ENCODE measurements at places on chromosomes 1 and 21.
A peak's percentile ranks its signal among the peaks of the same experiment; 100 is the strongest.

GRCh38 chr1:232486454-232487207 is 143.3 kb downstream of the SIPA1L2 start:
- DNase-seq = no peak

GRCh38 chr1:152946248-152946647 is 758 bp upstream of the SPRR5 start:
- DNase-seq = no peak

- DNase-seq = no peak
Measured at GRCh38 chr1:237411621-237412020, 369.6 kb downstream of the RYR2 start.

- no peak for DNase-seq
Measured at GRCh38 chr1:205590457-205590768, 41.4 kb downstream of the ELK4 start.

DNA sequence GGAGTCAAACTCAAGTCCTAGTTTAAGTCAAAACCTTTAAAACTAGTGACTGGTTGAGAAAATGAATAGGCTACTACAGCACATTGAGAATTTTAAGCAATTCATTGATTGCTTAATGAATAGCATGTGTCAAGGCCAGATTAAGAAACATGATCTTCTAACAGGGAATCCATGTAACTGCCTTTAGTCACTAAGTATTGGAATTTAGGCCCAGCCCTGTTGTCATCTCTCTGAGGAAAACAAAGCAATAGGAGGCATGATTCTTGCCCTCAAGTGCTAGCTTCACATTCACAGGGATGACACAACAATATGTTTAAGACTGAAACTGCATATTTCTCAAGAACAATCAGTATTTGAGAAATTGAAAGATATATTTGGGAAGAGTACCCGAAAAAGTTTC is 70.0 kb upstream of the PTGS2 start:
- no peak for DNase-seq

- DNase-seq = no peak
Measured at GRCh38 chr1:235663628-235664027, 14.0 kb upstream of the GNG4 start.

DNA sequence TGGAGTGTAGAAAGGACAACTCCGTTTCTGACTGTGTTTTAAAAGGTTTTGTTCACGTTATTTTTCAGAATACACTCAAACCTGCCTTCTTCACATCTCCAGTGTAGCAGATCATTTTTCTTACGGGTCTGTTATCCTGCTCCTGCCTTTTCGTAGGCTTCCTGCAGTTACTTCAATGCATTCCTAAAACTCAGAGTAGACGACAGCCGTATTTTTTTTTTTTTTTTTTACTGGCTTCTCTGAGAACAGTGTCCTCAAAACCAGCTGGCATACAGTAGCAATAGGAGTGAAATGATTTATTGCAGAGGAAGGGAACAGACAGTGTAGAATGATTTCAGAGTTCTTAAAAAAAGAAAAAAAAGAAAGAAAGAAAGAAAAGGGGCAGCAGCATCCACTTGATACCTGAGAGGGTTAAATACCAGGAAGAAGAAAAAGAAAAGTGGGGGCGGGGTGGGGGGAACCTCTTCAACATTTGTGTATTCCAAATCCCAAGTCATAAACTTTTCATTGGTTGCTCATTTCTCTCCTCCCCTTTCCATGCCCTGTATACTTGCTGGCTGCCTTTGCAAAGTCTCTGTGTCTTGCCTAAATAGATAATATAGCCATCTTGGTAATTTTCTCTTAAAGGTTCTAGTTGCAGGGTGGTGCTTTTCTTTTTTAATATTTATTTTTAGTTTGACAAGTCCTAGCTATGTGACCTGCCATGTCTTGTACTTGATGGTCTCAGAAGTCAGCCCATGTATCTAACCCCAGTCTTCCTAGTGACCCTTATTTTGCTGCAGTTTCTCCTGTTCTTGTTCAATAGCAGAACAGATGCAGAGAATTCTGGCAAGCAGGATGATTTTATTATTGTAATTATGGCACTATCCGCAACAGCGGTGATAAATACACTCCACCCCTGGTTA is 2.8 kb downstream of the TGFB2 start:
- no peak for DNase-seq

GRCh38 chr1:55286856-55287602 is 71.9 kb upstream of the USP24 start:
- DNase-seq = no peak

GRCh38 chr1:18668750-18669404 is 38.2 kb downstream of the PAX7 start:
- no peak for DNase-seq

- no peak for DNase-seq
Measured at GRCh38 chr1:237748171-237748960, 142.4 kb downstream of the ZP4 start.

DNA sequence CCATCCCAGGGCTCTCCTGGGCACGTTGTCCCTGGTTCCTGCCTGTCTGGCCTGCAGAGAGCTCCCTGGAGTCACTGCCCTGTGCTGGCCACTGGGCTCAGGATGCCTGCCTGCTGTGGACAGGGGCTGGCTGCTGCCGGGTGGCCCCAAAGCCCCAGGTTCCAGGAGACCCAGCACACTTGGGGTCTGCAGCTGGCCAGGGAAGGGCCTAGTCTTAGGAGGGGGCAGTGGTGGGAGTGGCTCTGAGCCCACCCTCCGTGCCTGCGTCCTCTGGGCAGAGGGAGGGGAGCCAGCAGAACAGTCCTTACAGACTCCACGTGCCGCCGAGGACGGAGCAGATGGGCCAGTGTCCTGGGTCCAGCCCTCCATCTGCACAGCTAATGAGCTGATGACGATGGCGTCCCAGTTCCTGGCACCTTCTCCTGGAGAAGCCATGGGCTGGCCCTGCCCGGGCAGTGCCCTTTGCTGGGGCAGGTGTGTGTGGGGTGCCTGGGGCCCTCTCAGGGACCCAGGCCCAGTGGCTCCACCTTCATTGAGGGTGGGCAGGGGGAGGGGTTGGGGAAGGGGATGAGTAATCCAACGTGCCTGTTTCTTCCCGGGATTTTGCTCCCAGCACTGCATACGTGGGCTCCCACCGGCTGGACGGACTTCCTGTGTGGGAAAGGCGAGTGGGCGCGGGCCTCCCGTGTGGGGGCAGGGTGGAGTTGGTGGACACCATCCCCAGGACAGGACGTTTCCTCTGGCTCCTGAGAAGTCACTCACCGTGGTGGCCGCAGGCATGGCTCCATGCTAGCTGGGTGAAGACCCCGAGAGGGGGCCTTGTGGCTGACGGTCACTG is 6.8 kb upstream of the PLCH2 start:
- DNase-seq = no peak

DNA sequence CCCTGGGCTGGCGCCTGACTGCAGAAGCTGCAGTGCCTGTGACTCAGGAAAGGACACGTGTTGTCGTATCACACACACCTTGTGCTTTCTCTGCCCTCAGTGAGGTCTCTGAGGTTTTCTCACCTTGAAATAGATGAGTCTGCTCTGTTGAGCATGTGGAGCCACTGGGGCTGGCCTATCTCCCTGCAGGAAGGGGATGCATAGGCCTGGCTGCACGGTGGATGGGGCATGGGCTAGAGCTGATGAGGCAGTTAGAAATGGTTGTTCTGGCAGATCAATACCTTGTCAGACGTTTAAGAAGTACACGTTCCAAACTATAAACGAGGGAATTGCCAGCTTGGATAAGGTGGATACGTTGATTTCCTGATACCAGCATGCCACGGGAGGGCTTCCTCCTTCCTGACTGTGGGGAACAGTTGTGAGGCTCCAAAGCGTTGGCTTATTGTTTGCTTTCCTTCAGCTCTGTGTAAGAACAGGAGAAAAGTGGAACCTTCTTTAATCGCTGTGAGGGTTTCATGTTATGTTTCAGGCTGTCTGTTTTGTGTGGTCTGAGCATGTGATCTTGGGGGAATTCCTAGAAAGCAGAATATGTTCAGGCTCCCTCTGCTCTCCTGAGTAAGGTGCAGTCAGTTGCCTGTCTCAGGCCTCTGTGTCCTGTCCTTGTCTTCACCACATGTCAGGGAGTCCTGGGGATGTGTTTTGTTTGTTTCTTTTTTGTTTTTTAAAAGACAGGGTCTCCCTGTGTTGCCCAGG is 44.8 kb downstream of the PCNT start:
- peak; percentile 43 for DNase-seq

DNA sequence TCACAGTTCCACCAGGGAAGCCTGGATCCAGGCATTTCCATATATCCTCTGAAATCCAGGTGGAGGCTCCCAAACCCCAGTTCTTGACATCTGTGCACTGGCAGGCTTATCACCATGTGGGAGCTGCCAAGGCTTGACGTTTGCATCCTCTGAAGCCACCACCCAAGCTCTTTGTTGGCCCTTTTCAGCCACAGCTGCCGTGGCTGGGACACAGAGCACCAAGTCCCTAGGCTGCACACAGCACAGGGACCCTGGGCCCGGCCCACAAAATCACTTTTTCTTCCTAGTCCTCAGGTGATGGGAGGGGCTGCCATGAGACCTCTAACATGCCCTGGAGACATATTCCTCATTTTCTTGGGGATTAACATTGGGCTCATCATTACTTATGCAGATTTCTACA is 22.3 kb downstream of the RNPC3 start:
- no peak for DNase-seq

DNA sequence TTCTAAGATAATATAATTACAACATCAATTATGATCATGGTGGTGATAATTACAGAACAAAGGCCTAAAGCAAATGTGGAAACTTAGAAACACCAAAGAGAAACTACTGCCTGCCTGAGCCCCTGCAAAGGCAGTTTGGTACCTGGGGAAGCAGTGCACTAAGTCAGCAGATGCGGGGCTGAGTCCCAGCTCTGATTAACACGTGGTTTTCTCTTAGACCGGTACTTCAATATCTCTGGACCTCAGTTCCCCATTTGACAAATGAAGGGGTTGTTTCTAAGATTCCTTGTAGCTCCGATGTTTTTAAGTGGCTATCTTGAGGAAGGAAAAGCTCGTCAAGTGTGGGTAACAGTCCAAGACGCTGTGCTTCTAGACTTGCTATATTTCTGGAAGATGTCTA is 16.7 kb upstream of the PLEKHA6 start:
- no peak for DNase-seq

DNA sequence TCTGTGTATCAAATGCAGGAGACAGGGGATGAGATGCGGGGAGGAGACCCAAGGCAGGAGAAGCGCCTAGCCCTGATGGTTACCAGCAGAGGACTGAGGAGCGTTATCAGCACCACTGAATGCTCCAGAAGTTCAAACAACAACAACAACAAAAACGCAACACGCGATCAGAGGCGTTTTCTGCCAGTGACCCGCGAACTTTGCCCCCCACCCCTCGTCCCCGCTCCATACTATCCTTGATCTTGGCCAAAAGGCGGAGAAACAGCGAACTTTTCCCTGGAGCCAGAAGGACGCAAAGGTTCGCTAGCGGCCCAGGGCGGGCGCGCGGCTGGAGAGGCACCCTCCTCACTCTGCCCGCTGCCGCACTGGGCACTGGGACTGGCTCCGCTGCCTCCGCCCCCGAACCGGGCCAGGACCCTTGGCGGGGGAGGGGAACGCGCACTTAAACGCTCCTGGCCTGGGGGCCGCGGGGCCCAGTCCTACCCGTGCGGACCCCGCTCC is 699 bp downstream of the ECHDC2 start:
- DNase-seq = peak; percentile 7

DNA sequence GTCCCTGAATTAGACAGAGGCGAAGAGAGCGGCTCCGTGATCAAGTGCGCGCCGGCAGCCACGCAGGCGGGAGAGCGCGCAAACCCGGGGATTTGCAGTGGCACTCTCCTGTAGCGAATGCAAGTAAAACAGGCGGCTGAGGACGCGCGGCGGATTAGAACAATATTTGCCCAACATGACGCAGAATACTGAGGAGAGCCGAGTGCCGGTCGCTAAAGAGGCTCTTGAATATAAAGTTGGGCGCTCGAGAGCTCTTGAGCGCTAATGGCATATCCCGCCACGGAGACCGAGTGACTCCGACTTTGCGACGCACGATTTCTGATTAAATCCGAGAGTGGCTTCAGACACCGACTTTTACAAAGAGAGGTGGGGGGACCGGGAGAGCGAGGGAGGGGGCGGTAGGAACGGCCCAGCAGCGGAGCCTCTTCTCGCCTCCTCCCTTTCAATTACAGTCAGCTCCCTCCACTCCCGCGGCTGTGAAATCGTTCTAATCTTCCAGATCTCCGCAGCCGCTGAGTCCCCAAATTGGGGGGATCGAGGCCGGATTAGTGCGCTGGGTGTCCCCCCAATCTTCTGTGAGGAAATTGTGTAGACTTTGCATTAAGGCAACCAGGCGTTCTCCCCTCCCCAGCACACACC is 2.3 kb downstream of the PAX7 start:
- no peak for DNase-seq

DNA sequence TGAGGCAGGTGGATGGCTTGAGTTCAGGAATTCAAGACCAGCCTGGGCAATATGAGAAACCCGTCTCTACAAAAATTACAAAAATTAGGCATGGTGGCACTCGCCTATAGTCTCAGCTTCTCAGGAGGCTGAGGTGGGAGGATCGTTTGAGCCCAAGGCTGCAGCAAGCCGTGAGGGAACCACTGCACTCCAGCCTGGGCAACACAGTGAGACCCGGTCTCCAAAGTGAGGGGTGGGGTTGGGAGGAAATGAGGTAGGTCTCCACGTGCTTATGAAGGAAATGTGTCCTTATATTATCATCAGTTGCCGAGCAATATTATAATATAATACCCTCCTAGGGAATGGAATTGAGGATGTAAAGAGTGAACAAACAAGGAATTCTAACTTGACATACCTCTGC is 2.7 kb downstream of the TMEM50B start:
- DNase-seq = no peak

DNA sequence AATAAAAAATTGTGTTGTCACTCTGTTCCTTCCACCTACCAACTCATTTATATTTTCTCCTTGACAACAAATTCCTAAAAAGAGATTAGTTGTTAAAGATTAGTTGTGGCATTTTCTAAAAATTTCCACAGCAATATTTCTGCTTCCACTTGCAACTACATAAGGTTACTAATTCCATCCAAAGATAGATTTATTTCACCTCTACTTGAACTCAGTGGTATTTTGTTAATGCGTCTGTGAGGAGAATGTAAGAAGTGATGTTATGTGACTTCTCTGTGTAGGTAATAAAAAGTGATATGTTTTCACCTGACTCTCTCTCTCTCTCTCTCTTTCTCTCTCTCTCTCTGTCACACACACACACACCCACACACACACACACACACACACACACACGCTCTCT is 1104.8 kb downstream of the AMY1C start:
- no peak for DNase-seq

DNA sequence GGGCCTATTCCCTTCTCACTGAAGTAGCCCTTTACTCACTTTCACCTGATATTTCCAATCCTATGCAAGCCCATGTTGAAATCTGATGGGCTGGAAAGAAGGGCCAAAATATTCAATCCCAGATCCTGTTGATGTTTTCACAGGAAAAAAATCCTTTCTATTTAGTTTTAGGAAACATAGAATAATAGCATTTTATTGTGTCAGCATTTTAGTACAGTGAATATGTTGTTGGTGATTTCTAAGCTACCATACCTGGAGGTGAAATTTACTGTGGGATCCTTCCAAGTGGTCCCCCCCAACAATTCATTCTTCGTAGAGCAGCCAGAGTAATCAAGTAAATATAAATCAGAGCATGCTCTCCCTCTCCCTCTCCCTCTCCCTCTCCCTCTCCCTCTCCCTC is 3.4 kb upstream of the UBE2U start:
- no peak for DNase-seq
